ENCODE measurements at places on chromosomes 1 and 21. TPM values are rescaled to one million over a fixed set of nuclear protein-coding genes. Genes with fewer than 3 reads are reported as not detected.

Gene C2CD2
- total RNA-seq, result 63.9 TPM

Gene MCOLN2
- total RNA-seq, result 8.2 TPM

Gene KIF21B
- 3.0 TPM for total RNA-seq

Gene LRRC3
- 8.0 TPM for total RNA-seq

Gene RHCE
- total RNA-seq, result not detected

Gene MEGF6
- total RNA-seq, result 25.3 TPM

Gene TNFAIP8L2
- 12.9 TPM for total RNA-seq

Gene RGSL1
- total RNA-seq, result not detected

Gene MPZ
- 1,761 TPM for total RNA-seq

Gene ILDR2
- 6.7 TPM for total RNA-seq

Gene TMEM52
- not detected for total RNA-seq

Gene NBPF4
- not detected for total RNA-seq

Gene TRIM46
- total RNA-seq, result 20.4 TPM

Gene KRTAP19-1
- total RNA-seq, result not detected

Gene HIVEP3
- total RNA-seq, result 6.5 TPM

Measured in tibial nerve (tissue), 4 donors.